ENCODE measurements at places on chromosomes 2 and 18.

DNA sequence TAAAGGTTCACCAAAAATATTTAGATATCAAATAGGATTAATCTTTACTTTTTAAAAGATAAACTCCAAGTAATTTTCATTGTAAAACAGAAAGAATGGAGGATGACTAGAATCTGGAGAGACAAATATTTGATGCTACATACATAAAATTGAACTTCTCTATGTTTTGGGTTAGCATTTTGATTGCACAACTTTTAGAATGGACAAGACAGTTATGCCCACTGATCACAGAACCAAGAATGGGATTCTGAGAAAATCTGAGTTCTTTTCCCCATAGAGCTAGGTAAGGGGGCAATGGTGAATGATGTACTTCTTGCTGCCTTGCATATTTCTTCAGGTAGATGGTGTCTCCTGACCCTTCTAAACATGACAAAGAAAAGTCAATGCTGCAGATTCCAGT is 191.2 kb upstream of the ZEB2 start:
- DNase-seq: no peak

DNA sequence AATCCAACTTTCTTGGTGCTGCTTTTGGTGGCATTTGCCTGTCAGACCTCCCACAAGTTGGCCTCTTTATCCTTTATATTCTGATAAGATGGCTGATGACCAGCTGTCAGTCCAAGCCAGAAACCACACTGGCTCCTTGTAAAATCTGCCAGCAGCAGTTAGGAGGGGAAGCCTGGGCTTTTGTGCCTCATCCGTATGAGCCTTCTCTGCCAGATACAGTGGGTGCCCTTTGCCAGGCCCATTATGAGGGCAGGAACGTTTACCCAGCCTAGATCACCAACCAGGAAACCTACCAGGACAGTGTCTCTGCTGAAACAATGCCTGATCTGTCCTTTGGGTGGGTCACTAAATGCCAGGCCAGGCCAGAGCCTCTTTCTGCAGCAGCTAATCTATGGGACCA is 202.9 kb upstream of the SP5 start:
- DNase-seq: no peak

- DNase-seq: no peak
These were observed 314.9 kb downstream of the ERBB4 start for GRCh38 chr2:212223696-212224095.

GRCh38 chr18:2526329-2526728 is 45.0 kb downstream of the METTL4 start:
- DNase-seq: no peak

DNA sequence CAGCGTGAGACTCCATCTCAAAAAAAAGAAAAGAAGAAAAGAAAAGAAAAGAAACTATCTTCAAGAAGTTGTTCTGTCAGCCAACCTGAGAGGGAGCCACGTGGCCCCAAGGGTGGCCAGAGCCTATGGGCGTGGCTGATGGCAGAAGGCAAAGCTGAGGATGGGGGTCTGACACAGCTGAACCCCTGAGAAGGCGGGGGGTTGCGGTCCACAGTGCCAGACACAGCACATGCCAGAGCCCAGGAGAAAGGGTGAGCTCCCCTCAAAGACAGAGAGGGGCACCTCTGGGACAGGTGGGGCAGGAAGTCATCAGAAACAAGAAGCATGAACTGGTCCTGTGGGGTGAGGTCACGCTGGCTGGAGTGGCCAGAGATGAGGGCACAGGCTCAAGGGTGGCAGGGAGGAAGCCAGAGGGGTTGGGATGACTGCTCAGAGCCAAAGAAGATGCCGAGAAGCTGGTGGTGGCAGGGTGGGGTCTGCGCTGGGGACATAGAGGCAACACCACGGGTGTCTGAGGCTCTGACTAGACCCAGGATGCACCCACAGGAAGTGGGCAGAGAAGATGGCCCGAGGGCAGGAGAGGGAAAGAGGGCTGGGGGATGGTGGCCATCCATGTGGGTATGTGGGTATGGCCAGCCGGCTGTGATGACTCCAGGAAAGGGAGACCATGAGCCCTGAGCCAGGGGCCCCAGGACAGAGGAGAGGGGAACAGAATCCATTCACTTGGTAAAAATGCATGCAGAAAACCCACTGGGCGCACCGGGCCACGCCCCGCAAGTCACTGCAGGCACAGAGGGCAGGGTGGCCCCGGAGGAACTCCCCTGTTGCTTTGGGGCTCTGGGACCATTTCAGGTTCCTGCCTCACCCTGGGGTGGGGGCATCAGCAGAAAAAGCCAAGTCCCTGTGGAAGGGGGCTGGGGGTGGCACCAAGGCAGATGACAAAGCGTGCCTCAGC is 8.4 kb downstream of the KIF1A start:
- DNase-seq: no peak

DNA sequence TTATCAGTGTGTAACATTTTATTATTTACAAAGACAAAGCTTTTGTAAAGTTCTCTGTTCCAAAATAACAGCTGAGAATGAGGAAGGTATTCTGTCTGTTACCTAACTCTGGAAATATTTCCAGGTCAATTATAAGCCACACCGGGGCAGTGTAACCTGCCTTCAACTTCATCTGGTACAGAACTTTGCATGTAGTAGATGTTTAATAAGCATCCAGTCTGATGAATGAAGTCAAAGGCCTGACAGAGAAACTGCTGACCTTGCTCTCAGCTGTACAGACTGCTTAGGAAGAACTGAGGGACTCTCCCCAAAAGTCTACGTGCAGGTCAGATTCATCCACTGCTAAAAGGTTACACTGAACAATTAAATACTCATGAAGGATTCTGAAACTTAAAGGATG is 43.3 kb downstream of the WDFY1 start:
- no peak for DNase-seq

DNA sequence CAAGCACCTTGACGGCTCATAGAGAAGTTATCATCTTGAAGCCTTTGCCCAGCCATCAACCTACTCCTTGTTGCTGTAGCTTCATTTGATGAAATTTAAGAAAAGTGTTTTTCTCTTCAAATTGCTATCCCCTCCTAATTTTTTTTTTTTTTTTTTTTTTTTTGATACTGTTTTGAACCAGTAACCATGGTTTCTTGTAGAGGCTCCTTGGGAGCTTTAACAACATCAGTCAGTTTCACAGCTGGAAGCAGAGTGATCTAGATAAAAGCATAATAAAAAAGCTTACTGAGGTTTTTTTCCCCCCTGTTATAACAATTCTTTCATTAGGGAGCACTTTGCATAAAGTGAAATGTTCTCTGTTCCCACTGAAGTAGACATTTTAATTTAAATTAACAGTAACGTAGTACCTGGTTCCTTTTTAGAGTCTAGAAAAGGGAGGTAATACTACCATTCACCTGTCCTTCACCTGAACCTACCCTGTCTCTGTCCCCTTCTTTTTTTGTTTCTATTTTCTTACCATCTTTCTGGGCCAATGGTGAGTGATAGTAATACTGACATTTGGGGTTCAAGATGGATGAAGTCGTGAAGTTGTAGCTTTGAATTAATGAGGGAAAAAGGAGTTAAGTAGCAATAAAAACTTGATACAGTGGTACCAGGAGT is 101.5 kb downstream of the NCOA1 start:
- no peak for DNase-seq

- DNase-seq: no peak
These were observed 205.0 kb upstream of the SMAD2 start for GRCh38 chr18:48135436-48135966.

DNA sequence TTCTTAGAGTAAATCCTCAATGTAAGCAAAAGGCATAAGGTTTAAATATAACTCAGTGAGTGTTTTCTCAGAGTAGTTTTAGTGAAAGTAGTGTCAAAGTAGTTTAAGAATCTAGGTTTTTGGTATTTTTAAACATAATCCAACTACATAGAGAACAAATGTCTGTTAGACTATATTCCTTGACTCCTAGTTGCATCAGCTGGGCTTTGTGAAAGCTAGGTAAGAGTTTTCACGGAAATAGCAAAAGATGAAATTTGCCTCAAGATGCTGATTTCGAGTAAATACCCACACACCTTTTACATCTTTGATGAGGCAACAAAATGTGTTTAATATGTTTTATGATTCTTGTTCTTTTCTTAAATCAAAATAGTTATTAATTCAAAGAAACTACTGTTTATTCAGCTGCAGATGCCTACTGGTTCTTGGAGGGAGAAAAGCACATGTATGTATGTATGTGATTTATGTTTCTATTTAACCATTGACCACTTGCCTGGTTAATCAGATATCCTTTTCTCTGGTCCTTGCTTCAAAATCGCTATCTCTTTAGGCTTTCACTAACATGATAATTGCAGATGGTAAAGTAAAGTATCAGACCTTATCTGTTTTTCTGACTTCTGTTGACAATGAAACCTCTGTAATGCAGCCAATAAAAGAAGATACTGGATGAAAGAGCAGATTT is 117.4 kb upstream of the NOSTRIN start:
- DNase-seq: no peak

DNA sequence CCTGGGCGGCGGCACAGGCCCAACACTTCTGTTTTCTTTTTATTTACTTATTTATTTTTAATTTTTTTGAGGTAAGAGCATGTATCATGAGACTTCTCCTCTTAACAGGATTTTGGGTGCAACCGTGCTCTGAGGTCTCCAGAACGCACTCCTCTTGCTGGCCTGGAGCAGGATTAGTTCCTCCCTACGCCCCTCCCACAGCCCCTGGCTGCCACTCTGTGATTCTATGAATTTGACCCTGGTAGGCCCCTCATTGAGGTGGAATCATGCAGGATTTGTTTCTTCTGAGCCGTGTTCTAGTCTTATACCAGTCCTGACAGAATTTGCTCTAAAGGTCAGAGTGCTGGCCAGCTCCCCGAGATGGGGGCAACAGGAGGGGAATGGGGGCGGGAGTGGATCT is 106.5 kb upstream of the HS6ST1 start:
- DNase-seq: no peak

- no peak for DNase-seq
These were observed 106.5 kb upstream of the SCN1A start for GRCh38 chr2:166234112-166234846.

DNA sequence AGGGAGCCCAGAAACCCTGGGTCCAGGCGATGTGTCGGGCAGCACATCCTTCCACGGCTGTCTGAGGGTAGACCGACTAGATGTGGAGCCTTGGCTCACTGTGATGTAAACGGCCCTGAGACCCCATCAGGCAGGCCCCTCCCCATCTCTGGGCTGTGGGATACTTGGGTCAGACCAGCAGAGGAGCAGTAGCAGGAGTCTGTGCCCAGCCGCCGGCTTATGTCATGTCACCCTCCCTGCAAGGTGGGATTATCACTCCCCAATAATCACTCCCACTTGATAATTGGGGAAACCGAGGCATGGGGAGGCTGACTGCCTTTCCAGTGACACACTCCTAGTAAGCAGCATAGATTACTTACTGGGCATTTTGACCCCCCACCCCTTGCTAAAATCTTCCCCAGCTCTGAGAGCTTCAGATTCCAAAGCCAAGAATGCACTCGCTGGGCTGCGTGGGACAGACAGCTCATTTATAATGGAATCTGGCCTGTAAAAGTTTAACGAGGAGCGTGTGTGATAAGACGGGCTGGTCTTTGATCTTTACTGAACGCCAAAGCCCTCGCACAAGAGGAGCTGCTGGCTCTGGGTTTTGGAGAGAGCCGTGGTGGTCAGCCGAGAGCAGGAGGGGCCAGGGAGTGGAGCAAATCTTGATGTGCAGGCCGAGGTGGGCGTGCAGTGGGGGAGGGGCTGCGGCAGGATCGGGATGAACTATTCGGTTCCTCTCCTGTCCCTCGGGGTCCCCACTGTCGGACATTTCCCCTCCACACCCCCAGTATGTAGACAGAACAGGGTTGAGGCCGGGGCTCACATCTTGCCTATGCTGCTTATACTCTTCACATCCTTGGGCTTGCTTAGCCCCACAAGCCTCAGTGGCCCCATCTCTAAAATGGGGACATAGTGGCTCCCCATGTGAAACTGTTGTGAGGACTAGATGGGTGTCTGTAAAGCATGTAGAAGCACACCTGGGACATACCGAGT is 200.0 kb downstream of the GLI2 start:
- no peak for DNase-seq

- no peak for DNase-seq
These were observed 109.4 kb upstream of the TMEM200C start for GRCh38 chr18:6004683-6005082.

- no peak for DNase-seq
These were observed 504.7 kb downstream of the KCNJ3 start for GRCh38 chr2:155203178-155203577.

DNA sequence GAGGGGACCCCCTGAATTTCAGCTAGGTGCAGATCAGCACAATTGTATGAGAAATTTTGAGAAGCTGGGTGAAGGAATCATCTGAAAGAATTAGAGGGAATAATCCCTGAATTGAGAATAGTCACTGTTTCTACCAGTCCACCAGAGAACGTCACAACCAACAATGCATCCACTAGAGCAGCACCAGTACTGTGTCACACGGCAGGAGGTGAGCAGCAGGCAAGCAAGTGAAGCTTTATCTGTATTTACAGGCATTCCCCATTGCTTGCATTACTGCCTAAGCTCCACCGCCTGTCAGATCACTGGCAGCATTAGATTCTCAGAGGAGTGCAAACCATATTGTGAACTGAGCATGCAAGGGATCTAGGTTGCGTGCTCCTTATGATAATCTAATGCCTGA is 40.7 kb downstream of the GDF7 start:
- DNase-seq: no peak

DNA sequence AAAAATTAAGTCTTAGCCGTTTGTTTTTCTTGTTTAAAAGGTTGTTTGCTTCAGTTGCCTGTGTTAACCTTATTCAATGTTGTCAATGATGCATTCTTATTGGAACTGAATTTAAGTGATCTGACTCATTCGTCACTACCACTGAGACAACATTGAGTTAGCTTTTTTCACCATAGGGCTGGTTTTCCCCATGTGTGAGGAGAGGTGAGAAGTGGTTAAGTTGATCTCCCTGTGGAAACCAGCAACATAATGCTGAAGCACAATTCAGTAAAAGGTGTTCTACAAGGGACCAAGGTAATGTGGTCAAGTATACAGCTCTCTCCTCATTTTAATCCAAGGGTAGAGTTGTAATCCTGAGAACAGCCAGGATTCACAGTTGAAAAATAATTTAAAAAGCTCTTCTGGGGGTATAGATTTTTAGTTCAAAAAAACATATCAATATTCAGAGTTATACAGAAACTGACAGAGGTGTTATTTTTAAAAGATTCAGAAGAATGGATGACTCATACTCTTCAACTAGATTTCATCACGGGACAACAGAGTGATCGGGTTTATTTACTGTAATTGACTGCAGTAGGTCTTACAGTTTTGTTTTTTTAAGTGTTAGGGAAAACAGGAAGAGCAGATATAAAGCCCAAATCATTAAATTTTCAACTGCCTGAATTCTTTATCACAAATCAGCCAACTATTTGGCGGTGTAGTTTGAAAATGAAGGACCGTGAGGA is 12.6 kb downstream of the NOP58 start:
- no peak for DNase-seq

DNA sequence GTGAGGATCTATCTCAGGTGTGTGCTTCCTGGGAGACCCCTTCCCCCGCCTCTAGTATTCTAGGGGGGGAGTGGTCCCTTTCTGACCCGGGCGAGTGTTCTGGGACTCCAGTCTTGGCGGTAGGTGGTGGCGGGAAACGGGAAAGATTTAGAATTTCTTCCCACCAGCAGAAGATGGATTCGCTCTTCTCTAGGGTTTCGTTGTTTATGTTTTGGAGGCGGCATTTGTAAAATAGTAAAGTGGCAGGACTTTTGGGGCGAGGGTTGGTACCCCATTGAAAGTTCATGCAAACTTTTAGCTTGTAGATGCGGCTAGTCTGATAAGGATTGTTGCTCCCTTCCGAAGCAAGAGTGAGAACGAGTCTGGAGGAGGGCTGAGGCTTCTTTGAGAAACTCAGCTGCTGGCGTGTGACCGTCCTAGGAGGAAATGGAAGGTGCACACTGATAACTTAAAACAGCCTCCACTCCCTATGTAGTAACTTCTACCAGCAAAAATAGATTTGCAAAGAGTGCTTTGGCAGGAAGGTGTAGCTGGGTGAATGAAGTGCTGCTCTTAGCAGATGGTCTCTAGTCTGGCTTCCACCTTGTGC is 412 bp downstream of the GPD2 start:
- peak; percentile 19 for DNase-seq

Measured in central memory CD4-positive, alpha-beta T cell (primary cell).